ENCODE measurements at places on chromosomes 1 and 21.

GRCh38 chr1:40981691-40982448, 2.4 kb downstream of the CTPS1 start:
- DNase-seq = no peak

- no peak for DNase-seq
Measured at GRCh38 chr21:27201197-27201596, 234.3 kb upstream of the ADAMTS5 start.

DNA sequence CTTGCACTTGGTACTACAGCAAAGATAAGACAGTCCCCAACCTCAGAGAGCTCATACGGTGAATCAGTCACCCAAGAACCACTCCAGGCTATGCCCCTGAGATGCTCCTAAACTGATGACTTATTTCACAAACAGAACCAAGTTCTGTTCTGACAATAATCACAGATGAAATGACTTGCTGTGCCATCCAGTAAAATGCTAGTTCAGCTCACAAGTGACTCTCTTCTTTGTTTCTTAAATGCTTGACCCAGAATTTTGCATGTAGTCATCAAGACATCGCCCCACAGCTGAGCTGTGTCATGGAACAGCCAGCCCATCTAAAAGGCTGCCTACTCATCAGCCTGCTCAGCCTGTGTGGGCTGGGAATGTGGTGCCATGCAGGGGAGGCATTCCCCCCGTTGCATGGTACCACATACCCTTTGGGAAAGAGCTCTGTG, 6.1 kb upstream of the SLC19A2 start:
- DNase-seq = no peak

DNA sequence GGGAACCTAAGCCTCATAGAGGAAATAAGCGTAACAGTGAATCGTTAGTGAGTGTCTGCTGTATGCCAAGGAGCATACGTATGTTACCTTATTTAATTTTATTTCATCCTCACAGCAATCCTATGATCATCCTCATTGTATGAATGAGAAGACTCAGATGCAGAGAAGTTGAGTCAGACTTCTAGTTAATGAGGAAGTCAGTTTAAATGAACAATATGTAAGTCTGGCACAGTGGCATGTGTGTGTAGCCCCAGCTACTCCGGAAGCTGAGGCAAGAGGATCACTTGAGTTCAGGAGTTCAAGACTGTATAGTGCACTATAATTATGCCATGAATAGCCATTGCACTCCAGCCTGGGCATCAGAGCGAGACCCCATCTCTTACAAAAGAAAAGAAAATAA, 148.0 kb downstream of the ZZZ3 start:
- DNase-seq = no peak

GRCh38 chr1:247456914-247457639, 827 bp downstream of the OR2B11 start:
- DNase-seq = no peak

DNA sequence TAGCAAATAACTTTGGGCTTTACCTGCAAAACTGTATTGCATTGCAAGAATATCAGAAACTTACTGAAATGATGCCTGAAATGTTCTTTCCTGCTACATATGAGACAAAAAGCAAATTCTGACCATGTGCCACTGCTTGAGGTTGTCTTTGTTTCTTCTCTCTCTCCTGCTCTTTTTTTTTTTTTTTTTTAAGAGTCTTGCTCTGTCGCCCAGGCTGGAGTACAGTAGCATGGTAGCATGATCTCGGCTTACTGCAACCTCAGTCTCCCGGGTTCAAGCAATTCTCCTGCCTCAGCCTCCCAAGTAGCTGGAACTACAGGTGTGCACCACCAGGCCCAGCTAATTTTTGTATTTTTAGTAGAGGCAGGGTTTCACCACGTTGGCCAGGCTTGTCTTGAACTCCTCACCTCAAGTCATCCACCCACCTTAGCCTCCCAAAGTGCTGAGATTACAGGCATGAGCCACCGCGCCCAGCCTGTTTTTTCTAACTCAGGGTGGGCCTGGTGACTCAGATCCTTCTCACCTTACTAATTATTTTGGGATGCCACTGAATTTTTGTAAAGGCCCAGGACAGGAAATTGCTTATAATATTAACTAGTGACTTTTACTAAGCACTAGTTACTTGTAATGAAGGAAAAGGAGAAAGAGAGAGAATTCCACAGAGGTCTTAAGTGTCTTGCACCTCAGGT, 35.9 kb downstream of the DNASE2B start:
- no peak for DNase-seq

- DNase-seq = no peak
Measured at GRCh38 chr1:56025942-56026341, 553.4 kb downstream of the PLPP3 start.

GRCh38 chr1:159895836-159896545, 4.0 kb downstream of the CFAP45 start:
- DNase-seq = no peak

GRCh38 chr1:79040424-79041082, 34.0 kb upstream of the ADGRL4 start:
- no peak for DNase-seq

DNA sequence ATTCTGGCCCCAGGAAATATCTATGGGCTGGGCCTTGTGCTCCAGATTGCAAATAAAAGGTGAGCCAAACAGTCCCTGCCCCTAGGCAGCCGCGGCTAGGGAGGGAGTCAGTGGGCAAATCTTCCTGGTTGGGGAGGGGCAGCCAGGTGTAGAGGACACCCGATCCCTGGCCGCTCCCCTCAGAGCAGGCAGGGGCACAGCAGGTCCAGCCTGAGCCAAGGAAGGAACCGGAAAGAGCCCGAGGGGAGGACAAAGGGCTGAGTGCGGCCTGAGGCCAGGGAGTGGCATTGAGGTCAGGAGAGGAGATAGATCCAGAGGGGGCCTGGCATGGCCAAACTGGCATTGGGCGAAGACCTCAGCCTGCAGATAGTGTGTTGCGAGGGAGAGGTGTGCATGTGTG, 36.6 kb upstream of the ARF1 start:
- DNase-seq = no peak

GRCh38 chr1:93749894-93750301, 68.3 kb upstream of the BCAR3 start:
- no peak for DNase-seq

GRCh38 chr21:41701749-41702148, 65.1 kb downstream of the RIPK4 start:
- DNase-seq = no peak

DNA sequence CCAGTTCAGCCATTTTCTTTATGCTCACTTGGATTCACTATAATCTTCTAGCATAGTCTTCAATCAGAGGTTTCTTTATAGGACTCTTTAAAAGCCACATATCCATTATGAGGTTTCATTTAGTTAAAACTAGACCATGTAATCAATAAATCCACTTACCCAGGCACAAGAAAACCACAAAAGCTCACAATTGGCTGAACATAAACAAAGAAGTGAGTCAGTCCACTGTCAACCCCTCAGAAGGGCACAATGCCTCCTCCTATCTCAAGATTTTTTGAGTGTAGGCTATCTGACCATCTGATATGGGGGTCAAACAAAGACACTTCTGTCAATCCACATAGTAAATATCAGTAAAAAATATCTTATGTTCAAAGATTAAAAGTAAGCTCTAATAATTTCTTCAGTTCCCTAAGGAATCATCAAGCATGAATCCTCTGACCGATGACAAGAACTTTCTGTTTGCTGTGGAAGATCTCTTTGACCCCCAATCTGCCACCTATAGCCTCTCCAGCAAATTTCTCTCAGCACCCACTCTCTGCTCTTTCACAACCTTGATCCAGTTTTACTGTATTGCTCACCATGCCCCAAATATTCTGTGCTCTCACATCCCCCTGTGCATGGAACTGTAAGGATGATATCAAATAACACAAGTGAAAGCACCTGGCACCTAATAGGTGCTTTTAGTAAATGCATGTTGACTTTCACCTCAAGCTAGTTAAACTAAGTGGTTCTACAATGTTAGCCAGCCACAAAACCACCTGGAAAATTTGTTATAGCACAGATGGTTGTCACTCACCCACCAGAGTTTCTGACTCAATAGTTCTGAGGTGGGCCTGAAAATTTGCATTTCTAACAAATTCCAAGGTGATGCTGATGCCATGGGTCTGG, 16.7 kb downstream of the RAB3B start:
- DNase-seq = no peak

DNA sequence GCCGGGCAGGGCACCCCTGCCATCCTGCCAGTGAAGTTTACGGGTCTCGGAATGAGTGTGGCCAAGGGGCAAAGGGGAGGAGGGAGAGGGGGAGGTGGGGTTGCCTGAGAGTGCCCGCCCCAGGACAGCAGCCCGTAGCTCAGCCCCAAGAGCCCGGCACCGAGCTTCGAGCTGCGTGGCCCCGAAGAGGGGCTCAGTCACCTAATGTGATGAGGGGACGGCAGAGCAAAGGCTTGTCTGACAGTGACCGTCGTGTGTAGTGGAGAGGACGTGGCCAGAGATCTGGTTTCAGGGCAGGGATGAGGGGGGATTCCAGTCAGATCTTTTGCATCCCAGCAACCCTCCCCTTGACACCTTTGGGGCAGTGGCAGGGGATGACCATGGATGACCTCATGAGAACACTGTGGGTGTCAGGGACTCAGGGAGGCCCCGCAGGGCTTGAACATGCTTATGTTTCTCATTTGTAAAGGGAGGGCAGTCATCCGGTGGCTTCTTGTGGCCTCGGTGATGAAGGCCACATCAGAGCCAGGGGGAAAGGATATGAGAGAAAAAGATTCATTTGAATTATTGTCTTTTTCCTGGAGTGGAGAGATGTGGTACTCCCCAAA, 1.1 kb upstream of the TRPM2 start:
- DNase-seq = no peak

DNA sequence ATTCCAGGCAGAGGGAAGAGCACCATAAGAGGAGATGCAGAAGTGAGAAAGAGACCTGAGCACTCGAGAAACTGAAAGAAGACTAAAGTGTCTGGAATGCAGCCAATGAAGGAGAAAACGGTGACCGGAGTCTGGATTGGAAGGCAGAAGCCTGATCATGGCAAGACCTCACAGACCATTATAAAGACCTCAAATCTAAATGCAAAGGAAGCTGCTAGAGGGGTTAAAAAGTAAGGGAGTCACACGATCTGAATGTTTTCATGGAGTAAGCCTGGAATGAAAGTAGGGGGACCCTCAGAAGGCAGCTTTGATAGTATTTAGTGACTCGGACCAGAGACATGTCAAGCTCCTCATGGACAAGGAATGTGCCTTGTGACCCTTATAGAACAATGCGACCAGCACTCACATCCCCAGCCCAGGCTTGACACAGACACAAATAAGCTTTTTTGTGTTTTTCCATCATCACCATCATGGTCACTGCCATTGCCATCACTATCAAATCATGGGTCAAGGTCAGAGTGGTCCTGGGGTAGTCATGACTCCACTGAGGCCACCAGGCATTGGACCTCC, 183.6 kb downstream of the SEC16B start:
- no peak for DNase-seq

GRCh38 chr1:199508653-199509052, 518.9 kb upstream of the NR5A2 start:
- DNase-seq = no peak

- DNase-seq = no peak
Measured at GRCh38 chr1:82710091-82710490, 909.4 kb downstream of the ADGRL2 start.

DNA sequence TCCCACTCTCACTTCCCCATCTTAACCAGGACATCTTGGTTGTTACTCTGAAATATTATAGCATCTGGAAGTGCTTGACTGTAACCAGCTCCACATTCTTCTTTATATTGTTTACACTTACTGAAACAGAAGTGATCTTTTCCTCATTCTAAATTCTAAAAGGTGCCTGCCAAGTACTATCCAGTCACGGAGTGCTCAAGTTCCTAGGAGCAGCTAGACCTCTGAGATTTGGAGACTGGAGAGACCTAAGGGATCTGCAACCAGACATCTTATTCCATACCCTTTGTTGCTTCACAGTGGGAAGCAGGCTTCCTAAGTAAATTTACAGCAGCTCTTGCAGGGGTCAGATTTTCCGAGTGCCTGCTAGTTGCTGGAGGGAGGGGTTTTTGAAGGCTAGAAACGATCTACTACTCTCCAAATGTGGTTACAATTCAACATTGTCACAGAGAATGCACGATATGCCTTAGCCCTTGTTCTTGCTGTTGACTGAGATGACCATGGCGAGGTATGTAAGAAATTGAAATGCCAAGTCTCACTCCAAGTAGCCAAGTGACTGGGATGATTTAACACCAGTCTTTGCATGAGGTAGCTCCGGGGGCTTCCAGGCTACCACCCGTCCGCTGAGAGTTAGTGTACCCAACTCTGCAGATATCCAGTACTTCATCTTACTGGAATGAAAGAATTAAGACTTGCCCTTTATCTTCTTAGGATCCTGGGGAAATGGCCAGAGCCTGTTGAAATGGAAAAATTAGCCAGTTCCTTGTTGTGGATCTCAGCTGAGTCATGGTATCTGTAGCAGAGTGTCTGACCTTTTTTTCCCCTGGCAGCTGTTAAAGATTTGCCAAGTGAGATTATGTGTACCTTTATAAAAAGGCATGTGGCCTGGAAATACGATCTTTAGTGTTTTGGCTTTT, 150.8 kb downstream of the MAST2 start:
- DNase-seq = no peak

DNA sequence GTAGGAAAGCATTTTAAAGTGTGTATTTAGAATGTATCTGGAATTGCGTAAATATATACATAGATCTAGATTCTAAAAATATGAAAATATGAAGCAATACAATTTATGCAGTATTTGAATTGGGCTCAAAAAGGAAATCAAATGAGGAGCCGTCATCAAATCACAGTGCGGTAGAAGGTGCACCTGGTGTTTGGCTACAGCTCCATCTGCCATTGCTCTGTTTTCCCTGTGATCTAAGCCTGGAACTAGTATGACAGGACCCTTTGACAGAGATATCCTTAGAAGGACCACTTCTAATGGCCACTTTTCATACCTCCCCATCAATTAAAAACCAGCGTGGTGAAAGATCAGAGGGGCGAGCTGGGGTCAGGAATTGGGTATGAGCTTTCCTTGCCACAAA, 202.6 kb downstream of the NFIA start:
- no peak for DNase-seq

GRCh38 chr1:113875714-113876113, 4.2 kb upstream of the PTPN22 start:
- no peak for DNase-seq

GRCh38 chr1:220511179-220511578, 16.8 kb upstream of the MARK1 start:
- DNase-seq = no peak

GRCh38 chr21:35172231-35172630, 123.1 kb upstream of the RUNX1 start:
- DNase-seq = no peak

- no peak for DNase-seq
Measured at GRCh38 chr1:211903490-211904245, 73.1 kb upstream of the LPGAT1 start.

- no peak for DNase-seq
Measured at GRCh38 chr1:37509181-37509580, 5.4 kb downstream of the MEAF6 start.

DNA sequence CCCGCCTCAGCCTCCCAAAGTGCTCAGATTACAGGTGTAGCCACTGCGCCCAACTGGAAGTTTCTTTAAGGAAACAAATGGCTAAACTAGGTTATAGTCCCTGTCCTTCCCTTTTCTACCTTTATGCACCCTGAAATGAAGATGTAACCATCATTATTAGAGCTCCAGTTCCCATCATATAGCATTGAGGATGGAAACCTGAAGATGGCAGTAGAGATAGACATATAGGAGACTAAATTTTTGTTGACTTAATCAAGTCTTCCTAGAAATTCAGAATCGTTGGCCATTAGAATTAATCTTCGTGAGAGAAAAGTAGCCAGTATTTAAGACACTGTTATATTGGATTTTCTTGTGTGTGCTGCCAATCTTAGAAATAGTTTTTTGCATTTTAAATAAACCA, 1016.3 kb upstream of the NCAM2 start:
- no peak for DNase-seq

- no peak for DNase-seq
Measured at GRCh38 chr1:53409695-53410094, 49.5 kb upstream of the DMRTB1 start.
